Endothelial cell of umbilical vein (primary cell): ENCODE measurements at places on chromosomes 4 and X. TPM values are rescaled to one million over a fixed set of nuclear protein-coding genes. Genes with fewer than 3 reads are reported as not detected.

The UGT2B17 gene
- not detected in 2 replicates for polyA plus RNA-seq

DNA sequence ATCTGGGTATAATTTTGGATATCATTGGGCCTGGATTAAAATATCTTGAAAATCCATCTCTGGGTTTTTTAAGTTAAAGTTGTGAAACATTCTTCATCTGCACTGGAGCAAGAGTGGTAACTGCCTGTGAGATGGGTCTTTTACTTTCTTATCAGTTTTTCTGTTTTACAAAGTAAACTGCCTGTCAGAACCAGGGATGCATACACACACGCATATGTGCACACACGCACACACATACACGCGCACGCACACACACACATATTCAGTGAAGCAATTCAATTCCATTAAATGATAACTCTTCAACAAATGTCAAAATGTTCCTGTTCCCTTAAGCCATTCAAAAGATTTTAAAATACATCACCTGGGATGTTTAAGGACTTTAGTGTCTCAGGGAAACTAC, 515.8 kb downstream of the INPP4B start:
- DNase-seq: no peak

DNA sequence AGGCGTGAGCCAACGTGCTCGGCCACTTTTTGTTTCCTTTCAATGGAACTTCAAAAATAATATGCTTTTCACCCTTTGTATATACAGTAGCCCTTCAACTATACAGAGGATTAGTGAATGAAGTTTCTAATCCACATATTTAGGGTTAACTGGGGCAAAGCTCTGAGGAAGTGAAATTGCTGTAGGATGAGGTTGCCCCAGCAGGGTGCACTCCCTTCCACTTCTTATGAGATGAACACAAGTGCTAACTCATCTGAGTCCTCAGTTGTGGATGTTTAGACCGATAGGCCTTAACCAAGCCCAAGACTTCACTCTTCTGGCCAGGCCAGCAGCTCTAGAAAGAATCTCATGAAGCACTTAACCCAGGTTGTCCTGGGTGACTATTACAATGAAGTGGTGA, 29.1 kb upstream of the CT55 start:
- no peak for DNase-seq

GRCh38 chr4:60682901-60683300, 517.2 kb upstream of the ADGRL3 start:
- no peak for DNase-seq

DNA sequence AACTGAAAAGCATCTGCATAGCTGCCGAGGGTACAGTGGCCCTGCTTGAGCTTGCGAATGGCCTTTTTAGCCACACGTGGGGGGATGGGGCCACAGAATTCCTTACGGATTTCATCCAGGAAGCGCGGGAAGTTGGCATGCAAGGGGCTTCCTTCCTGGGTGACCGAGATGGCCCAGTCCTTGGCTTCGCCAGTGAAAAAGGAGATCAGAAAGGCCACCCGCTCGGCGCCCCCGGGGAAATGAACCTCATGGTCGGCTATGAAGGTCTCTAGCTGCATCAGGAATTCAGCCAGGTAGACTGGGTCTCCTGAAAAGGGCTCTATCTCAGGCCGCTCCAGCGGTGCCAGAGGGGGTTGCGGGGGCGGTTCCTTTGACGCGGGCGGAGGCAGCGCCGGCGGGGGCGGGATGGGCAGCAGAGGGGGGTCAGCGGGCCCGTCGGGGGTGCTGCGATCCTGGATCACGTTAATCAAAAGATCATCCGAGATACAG, 909 bp downstream of the RTL5 start:
- DNase-seq: no peak

GRCh38 chrX:44698357-44698756, 145.5 kb upstream of the DUSP21 start:
- DNase-seq: no peak

GRCh38 chr4:110830461-110830860, 207.6 kb upstream of the PITX2 start:
- DNase-seq: no peak

The STAP1 gene
- polyA plus RNA-seq: not detected in 2 replicates

- no peak for DNase-seq
Observed at GRCh38 chr4:137583671-137584070, 51.4 kb upstream of the PCDH18 start.

GRCh38 chr4:95835672-95836071, 4.2 kb upstream of the PDHA2 start:
- DNase-seq: peak; percentile 21

- DNase-seq: no peak
Observed at GRCh38 chrX:75365243-75365975, 91.5 kb downstream of the UPRT start.

- DNase-seq: no peak
Observed at GRCh38 chrX:97117572-97117971, 233.9 kb downstream of the RPA4 start.

- no peak for DNase-seq
Observed at GRCh38 chrX:150438165-150438564, 75.0 kb downstream of the MAMLD1 start.

DNA sequence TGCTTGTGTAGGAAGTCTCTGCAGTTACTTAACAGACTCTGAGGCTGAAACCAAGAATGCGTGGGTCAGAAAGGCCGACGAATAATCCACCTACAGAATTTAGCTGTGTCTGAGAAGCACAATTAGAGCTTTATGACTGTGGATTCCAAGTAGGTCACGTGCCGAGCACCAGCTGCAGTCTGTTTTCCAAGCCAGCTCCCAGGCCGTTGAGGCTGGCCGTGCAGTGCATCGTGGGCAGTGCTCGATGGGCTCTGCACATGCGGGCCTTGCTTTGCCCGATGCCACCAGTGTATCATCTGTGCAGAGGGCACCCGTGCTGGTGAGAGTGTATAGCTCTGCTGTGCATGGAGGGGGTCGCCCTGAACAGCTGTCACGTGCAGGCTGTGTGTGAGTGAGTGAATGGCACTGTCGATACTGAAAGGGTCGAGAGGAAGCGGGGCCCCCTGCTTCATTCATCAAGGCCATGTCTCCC, 67.5 kb upstream of the CLDN34 start:
- peak; percentile 32 for DNase-seq

GRCh38 chrX:118726887-118727685, at the start of gene IL13RA1:
IL13RA1 (plus strand) TSS chrX:118727606; CDS start chrX:118727639, 33 bp downstream.
- DNase-seq: peak; percentile 86

The PNMA6A gene
- 1.2 and 1.4 TPM in 2 replicates for polyA plus RNA-seq

GRCh38 chrX:41781500-41781899, 57.5 kb downstream of the GPR82 start:
- peak; percentile 49 for DNase-seq

DNA sequence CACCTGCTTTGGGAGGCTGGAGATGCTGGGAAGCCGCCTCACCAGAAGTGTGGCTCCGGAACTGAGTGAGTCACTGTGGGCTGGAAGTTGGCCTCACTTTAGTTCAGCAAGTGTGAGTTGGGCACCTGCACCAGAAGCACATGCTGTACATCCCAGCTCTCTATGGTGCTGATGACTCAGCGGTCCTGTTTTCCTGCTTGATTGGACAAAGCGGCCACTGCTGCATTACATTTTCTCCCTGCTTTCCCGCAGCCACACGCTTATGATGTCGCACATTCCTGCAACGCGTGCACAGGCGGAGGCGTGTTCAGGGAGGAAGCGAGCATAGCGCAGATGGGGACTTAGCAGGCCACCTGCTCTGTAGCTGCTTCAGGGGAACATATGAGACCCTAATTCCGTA, 26.7 kb upstream of the CLDN34 start:
- peak; percentile 78 for DNase-seq

DNA sequence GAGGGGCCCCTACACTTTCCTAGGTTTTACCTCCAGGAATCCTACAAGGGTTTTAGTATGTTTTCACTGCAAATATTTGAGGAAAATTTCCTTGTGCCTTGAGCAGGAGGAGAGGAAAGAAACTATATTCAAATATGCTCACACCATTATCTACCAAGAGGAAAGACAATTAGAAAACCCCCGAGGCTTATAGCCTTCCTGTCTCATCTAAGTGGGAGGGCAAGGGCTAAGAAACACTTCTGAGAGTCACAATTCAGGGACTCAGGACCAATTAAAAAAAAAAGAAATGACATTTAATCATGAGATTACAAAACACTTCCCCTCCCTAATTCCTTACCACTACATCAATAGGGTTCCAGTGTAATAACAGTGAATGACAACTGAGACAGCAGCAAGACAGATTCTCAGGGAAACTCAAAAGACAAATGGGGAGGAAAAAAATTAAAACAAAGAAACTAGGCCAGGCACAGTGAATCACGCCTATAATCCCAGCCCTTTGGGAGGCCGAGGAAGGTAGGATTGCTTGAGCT, 45.6 kb downstream of the ATRX start:
- DNase-seq: no peak

GRCh38 chr4:131531087-131531486, 1618.0 kb upstream of the PCDH10 start:
- DNase-seq: no peak

DNA sequence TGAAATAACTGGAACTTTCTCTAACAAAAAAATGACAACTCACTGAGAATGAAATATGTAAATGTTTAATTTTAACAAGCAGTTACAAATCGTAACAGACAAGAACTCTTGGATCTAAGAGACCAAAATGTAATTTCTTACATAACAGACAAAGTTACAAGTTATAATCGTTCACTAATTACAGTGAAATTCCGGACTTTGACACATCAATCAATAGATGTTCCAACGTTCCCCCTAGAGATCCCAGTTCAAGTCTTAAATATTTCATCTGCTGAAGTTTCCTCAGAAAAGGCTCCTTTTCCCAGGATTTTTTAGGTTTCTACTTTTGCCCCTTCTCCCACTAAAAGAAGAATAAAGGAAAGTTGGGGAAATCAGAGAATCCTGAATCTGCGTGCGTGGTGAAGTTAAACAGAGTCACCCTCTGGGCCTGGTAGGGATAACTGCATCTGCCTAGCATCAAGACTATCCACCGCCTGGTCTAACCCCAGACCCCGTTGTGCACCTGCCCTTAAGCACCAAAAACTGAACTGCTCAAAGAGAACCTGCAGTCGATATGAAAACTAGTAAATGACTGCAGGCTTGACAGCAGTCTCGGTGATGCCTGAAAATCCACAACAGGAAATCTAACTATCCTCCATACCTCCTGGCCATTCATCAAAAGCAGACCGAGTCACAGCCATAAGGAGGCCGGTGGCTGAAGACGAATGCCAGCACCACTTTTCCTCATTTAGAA, 2.3 kb downstream of the IRF2 start:
- DNase-seq: peak; percentile 55

The TEX13B gene
- polyA plus RNA-seq: not detected in 2 replicates

DNA sequence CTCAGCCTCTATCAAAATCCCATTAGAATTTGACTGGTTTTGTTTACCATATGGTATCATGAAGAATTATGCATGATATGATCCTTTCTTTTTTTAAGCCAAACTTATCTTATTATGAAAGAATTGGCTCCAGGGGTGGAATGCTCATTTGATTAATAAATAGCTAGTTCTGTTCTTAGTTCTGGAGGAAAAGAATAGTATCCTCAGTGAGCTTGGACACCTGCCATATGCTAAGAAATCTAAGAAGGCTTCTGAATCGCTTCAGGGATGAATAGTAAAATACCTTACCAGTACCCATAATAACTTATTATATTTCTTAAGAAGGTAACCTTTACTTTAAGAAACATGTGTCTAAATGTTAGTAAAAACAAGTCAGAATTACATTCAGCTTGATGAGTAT, 803.6 kb downstream of the ADGRL3 start:
- no peak for DNase-seq

DNA sequence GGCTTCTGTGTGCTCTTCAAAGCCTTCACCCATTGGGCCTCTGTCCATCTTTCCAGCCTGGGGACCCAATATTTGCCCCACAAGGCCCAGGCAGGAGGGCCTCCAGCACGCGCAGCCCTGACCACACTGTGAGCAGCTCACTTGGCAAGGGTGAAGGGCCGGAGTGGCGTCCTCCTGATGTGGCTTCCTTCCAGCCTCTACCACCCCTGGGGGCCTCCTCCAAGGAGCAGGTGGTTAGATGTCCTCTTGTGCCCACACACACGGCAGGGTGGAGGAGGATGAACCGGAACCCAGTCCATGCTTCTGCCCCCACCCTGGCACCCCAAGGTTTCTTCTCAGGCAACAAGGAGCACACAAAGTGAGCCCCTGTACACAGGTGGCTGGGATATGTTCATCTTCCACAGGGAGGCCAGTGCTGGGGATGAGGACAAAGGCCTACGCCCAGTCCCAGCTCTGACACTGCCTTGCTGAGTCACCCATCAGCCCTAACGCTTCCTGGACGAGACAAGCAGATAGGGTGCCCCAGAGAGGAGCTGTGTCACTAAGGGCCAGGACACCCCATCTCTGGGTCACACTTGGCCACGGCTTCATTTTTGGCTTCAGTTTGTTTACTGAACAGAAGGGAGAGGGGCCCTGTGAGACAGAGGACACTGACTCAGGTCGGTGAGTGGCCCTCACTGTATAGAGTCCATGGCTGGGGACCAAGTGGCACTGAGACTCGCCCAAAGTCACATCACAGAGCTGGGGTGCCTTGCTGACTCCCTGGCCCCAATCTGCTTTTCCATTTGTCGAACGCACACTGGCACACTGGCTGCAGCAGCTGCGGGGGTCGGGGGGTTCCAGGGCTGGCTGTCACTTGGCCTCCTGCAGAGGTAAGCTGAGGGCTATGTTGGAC, 1.9 kb downstream of the UBL4A start:
- DNase-seq: no peak

GRCh38 chrX:74614093-74614909, at the start of gene RLIM:
RLIM (minus strand) TSS chrX:74614624; CDS start chrX:74595977, 18,647 bp downstream.
- DNase-seq: peak; percentile 96

- peak; percentile 38 for DNase-seq
Observed at GRCh38 chr4:150593996-150594395, 12.0 kb downstream of the MAB21L2 start.

- no peak for DNase-seq
Observed at GRCh38 chrX:10457092-10457491, 163.3 kb downstream of the MID1 start.

The CT55 gene
- not detected in 2 replicates for polyA plus RNA-seq

The SLC26A1 gene
- 0.06 and 0.10 TPM in 2 replicates for polyA plus RNA-seq

The PPP1R2C gene
- not detected in 2 replicates for polyA plus RNA-seq

The PGAM4 gene
- polyA plus RNA-seq: 0.12 and 0.18 TPM in 2 replicates

DNA sequence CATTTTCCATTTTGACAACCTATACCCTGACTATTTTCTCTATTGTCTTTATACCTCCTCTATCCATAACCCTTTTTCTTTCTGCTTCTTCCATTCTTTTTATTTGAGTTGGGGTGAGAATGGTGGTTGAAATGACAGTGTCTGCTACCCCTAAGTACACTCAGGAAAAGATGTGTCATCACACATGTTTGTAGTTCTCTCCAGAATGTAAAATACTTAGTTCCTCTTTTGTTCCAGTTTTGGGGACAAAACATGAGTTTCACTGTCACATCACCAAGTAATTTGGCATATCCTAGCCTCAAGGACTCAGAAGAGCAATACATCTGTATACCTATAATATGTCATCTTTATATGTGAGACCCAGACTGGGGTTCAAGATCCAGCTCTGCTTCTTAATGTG, 90.3 kb downstream of the COMMD8 start:
- DNase-seq: no peak

The SLITRK4 gene
- 0.04 TPM in 1 of 2 replicates, not detected in the other for polyA plus RNA-seq
